Colonic mucosa (tissue), 4 donors: ENCODE measurements at places on chromosomes 3 and 15. TPM values are rescaled to one million over a fixed set of nuclear protein-coding genes. Genes with fewer than 3 reads are reported as not detected.

RPL15 gene
- total RNA-seq: 1,547 TPM

DNA sequence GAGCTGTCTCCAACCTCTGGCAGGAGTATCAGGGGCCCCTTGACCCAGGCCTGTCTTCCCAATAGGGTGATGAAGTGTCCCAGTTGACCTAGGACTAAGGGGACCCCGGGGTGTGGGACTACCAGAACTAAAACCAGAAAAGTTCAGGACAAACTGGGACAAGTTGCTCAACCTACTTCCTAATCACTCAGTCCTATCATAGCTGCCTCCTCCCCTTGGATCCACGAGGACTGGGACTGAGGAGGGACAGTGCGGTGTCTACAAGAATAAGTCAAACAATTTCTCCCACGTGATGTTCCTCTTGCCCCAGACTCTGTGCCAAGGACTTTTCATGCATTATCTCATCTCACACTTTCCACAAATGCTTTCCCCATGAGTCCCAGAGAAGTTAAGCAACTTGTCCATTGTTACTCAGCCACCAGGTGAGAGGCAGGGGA lies 49.4 kb upstream of the SLCO2A1 start:
- DNase-seq: no peak
- H3K27ac ChIP-seq: no peak overlapping the region
- H3K4me3 ChIP-seq: no peak overlapping the region
- no peaks in the 10 kb centered on the region for H3K36me3 ChIP-seq
- H3K27me3 ChIP-seq: no peaks in the 10 kb centered on the region

- no peaks in the 10 kb centered on the region for H3K4me1 ChIP-seq
- H3K4me3 ChIP-seq: no peak overlapping the region
- no peak overlapping the region for H3K27ac ChIP-seq
- H3K27me3 ChIP-seq: no peaks in the 10 kb centered on the region
- no peaks in the 10 kb centered on the region for H3K36me3 ChIP-seq
- no peak for DNase-seq
Measured at GRCh38 chr3:165918657-165918979, 81.4 kb upstream of the BCHE start.

HRH1 gene
- total RNA-seq: 7.2 TPM

DNA sequence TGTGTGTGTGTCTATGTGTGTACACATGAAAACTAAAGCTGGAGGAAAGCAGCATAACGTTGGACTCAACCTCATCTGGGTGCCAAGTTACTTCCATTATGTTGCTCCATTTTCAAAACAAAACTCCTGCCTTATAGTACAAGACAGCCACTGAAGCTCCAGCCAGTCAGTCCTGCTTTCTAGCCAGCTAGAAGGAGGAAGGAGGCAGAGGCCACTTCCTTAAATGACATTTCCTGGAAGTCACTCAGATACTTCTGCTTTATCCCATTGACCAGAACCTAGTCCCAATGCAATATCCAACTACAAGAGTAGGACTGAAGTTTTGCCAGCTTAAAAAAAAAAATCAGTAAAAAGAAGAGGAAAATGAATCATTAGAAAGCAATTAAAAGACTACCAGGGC lies 31.7 kb downstream of the CADPS start:
- no peaks in the 10 kb centered on the region for H3K27me3 ChIP-seq
- H3K4me1 ChIP-seq: no peaks in the 10 kb centered on the region
- no peak overlapping the region for H3K27ac ChIP-seq
- no peak overlapping the region for H3K4me3 ChIP-seq
- DNase-seq: no peak

LSM3 gene
- 16.4 TPM for total RNA-seq

GP5 gene
- not detected for total RNA-seq

GRCh38 chr15:88021601-88022000 lies 234.9 kb downstream of the NTRK3 start:
- H3K27ac ChIP-seq: no peak overlapping the region
- H3K4me1 ChIP-seq: no peaks in the 10 kb centered on the region
- H3K27me3 ChIP-seq: no peaks in the 10 kb centered on the region
- no peaks in the 10 kb centered on the region for H3K36me3 ChIP-seq
- H3K4me3 ChIP-seq: no peak overlapping the region

GRCh38 chr3:114504941-114505628 lies 211.3 kb downstream of the TIGIT start:
- no peak overlapping the region for H3K27ac ChIP-seq
- DNase-seq: no peak
- H3K27me3 ChIP-seq: no peaks in the 10 kb centered on the region

- no peaks in the 10 kb centered on the region for H3K27me3 ChIP-seq
- no peak overlapping the region for H3K27ac ChIP-seq
- no peak for DNase-seq
- no peaks in the 10 kb centered on the region for H3K4me1 ChIP-seq
- H3K4me3 ChIP-seq: no peak overlapping the region
- H3K36me3 ChIP-seq: no peaks in the 10 kb centered on the region
Measured at GRCh38 chr3:31696009-31696297, 163.2 kb downstream of the STT3B start.

DNA sequence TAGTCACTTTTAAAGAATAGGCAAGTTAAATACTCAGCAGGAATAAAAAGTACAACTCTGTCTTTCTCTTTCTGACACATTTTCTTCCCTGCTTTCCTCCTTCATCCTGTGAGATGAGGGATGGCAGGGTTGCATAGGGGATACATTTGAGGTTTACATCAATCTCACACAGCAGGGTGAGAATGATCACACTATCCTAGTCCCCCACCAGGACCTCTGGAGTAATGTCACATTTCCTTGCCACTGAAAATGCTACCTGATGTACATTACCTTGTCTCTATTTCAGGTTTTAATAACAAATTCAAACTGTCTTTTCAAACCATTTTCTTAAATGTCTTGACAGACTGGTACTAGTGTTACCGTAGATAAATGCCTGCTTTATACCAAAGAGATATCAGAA lies 816.9 kb downstream of the FHIT start:
- no peak overlapping the region for H3K4me3 ChIP-seq
- no peak for DNase-seq
- H3K27me3 ChIP-seq: no peaks in the 10 kb centered on the region

GRCh38 chr3:30188713-30189112 lies 417.7 kb upstream of the TGFBR2 start:
- H3K4me1 ChIP-seq: no peaks in the 10 kb centered on the region
- H3K27me3 ChIP-seq: no peaks in the 10 kb centered on the region
- H3K27ac ChIP-seq: no peak overlapping the region
- H3K4me3 ChIP-seq: no peak overlapping the region

DNA sequence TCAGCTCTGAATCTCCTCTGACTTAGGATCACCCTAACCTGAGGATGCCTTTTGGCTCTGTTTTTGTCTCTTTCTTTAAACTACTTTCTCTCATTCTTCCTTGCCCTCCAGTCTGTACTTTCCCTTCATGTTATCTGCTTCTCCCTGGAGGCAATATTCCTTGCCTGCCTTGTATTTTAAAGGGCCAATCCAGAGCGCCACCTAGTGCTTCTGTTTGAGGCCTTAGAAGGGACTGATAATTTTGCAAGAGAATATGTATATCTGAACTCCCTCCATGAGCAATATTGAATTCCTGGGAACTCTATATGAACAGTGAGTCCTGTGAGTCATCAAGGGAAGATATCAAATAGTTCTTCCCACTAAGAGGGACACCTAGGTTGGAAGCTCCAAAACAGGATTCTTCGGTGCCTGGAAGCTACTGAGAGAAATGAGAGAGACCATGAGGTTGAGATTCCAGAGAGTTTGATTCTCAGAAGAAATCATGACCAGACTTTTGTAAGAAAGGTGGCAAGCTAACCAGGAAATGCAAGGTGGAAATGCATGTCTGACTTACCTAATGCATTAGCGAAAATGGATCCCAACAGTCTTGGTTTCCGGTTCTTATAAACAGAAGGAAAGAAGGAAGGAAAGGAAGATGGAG lies 203.8 kb upstream of the CD96 start:
- H3K4me1 ChIP-seq: no peaks in the 10 kb centered on the region
- no peaks in the 10 kb centered on the region for H3K36me3 ChIP-seq
- H3K27me3 ChIP-seq: no peaks in the 10 kb centered on the region
- H3K4me3 ChIP-seq: no peak overlapping the region
- peak; percentile 74 for DNase-seq

DNA sequence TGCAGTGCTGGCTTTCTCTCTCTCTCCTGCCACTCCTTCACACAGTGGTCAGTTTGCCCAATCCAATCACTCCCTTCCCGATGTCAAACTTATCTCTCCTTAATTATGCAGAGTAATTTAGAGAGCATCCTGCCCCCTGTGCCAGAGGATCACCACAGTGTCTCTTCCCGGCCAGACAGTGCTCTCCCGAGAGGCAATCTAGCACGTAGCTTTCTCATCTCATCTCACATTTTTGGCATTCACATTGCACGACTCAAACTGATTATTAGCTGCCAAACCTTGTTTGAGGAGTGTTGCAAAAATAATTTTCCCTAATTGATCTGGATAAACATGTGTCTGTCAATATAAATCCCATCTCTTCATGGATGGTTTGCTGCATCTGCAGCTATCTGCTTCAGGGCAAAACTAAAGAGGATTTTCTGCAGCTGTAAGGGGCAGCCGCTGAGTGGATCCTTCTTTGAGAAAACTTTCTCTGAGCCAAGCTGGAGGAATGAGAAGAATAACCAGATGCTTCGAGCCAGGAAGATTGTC lies 37.8 kb downstream of the SSUH2 start:
- no peak overlapping the region for H3K27ac ChIP-seq
- no peaks in the 10 kb centered on the region for H3K27me3 ChIP-seq
- no peaks in the 10 kb centered on the region for H3K4me1 ChIP-seq
- no peaks in the 10 kb centered on the region for H3K36me3 ChIP-seq
- no peak overlapping the region for H3K4me3 ChIP-seq

RAMAC gene
- 23.0 TPM for total RNA-seq

DNA sequence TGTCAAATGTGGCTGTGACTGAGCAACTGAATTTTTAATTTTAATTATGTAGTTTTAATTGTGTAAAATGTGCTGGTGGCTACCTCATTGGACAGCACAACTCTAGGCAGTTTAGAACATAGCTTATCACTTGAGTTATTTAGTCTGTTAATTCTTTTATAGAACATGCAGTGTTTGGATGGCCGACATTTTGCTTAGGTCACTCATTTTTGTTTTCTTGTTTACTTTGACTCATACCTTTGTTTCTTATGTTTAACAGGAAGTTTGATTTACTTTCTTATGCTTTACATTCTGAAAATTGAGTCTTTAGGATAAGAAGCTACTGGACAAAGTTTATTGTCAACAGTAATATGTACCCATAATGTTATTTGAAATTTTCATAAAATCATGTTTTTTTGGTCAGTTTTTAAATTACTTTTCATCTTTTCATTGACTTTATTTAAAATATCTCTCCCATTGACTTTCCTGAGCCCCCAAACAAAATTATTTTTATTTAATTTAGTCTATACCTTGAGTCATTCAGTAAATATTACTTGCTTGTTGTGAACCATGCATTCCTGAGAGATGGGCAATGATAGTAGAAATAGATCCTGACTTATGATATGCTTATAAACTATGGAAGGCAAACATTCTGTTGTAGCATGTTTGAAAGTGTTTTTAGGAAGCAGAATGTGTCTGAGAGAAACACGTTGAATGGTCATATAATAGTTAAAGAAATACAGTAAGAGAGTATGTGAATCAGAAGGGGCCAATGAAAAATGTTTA lies 60.6 kb downstream of the TCF12 start:
- no peak for DNase-seq
- no peaks in the 10 kb centered on the region for H3K27me3 ChIP-seq
- H3K4me3 ChIP-seq: no peak overlapping the region
- no peak overlapping the region for H3K27ac ChIP-seq
- no peaks in the 10 kb centered on the region for H3K36me3 ChIP-seq

- H3K27ac ChIP-seq: no peak overlapping the region
- no peak for DNase-seq
- H3K4me1 ChIP-seq: no peaks in the 10 kb centered on the region
- H3K36me3 ChIP-seq: no peaks in the 10 kb centered on the region
Measured at GRCh38 chr3:160001850-160002623, 13.4 kb downstream of the IL12A start.

DNA sequence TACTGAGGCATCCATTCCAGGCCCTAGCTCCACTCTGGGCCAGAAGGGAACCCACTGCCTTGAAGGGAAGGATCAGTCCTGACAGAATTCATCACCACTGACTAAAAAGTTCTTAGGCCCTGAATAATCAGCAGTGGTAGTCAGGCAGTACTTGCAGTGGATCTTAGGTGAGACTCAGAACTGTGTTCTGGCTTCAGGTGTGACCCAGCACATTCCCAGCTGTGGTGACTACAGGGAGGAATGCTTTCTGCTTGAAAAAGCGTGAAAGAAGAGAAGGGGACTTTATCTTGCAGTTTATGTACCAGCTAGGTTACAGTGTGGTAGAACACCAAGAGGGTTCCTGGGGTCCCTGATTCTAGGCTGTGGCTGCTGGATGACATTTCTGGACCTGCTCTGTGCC lies 24.9 kb upstream of the AADACL2 start:
- DNase-seq: no peak
- no peak overlapping the region for H3K4me3 ChIP-seq
- no peaks in the 10 kb centered on the region for H3K4me1 ChIP-seq
- no peak overlapping the region for H3K27ac ChIP-seq
- H3K36me3 ChIP-seq: no peaks in the 10 kb centered on the region

GRCh38 chr3:42970976-42971772 lies 7.9 kb upstream of the GASK1A start:
- no peaks in the 10 kb centered on the region for H3K4me1 ChIP-seq
- H3K27me3 ChIP-seq: no peaks in the 10 kb centered on the region
- no peak for DNase-seq
- no peak overlapping the region for H3K4me3 ChIP-seq
- no peaks in the 10 kb centered on the region for H3K36me3 ChIP-seq

LDHAL6B gene
- not detected for total RNA-seq

PLSCR4 gene
- total RNA-seq: 20.1 TPM
